ENCODE measurements at places on chromosomes 4 and X. TPM values are rescaled to one million over a fixed set of nuclear protein-coding genes. Genes with fewer than 3 reads are reported as not detected.

Gene STPG2
- polyA plus RNA-seq: 0.02 TPM

Gene GATA1
- 0.09 TPM for polyA plus RNA-seq

Gene STBD1
- 2.7 TPM for polyA plus RNA-seq

Gene SYTL5
- 3.0 TPM for polyA plus RNA-seq

Gene FAM47A
- not detected for polyA plus RNA-seq
